NCI-H446 (cell line): ENCODE measurements at places on chromosomes 4 and X.

DNA sequence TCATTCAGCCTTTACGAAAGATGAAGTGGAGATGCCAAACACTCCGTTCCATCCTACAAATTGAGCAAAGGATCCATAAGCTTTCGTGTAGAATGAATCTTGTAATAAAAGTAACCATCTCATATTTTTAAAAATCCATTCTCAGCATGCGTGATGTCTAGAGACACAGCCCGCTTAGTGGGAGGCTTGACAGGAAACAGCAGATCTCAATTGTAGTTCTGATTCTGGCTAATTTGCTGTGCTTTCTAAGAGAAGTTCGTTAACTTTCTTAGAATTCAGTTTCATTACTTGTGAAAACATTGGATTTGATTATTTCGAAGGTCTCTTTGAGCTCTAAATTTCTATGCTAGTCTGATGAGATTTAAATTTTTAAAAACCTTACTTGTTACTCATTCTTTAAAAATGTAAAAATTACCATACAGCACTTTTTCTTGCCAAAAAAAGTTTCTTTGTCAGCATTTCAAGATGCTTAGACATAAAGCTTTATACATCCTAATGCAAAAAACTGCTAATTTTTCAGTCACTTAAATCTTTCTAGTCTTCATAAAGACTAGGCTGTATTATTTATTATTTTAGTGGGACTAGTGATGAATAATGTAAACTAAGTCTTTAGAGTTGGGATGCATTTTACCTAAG lies 66.9 kb upstream of the NEIL3 start:
- no peak for DNase-seq

DNA sequence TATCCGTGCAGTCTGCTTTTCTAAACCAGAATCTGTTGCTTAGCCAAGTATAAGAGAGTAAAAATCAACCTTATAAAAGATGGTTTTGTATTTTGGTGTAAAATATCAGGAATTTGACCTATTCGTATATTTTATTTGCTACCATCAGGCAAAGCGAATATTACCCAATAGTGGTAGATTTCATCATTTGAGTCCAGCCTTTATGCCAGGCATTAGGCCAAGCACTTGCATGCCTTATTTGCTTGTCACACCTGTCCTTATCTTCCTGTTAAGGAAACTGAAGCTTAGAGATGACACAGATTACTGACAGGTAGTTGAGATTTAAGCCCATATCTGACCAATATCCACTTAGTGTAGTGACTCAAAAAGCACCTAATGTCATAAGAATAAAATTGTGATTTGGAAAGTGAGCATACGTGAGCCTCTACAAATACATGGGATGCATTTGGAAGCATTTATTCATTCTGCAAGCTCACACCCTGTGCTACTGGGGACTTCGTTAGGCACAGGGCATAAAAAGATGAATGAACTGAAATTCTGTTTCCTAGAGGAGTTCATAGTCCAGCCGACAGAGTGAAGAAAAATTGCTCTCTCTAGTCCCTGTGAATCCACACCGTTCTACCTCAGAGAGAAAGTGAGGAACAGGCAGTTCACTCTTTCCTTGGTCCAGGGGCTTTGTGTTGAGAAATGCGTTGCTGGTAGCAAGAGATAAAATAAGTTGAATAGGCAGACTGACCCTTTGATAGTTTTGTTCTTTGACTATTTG lies 2.3 kb upstream of the RNF212 start:
- no peak for DNase-seq

DNA sequence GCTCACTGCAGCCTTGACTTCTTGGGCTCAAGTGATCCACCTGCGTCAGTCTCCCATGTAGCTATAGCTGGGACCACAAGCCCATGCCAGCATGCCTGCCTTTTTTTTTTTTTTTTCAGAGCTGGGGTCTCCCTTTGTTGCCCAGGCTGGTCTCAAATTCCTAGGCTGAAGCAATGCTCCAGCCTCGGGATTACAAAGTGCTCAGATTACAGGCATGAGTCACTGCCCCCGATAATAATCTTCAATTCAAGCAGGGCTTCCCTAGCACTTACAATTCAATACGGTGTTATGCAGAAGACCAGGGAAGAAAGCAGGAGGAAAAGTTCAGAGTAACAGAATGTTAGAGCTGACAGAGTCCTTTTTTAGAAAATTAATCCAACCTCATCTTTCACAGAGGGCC lies 26.1 kb downstream of the OTOP1 start:
- DNase-seq: no peak

GRCh38 chr4:95058991-95059390 lies 301.2 kb downstream of the BMPR1B start:
- DNase-seq: no peak

DNA sequence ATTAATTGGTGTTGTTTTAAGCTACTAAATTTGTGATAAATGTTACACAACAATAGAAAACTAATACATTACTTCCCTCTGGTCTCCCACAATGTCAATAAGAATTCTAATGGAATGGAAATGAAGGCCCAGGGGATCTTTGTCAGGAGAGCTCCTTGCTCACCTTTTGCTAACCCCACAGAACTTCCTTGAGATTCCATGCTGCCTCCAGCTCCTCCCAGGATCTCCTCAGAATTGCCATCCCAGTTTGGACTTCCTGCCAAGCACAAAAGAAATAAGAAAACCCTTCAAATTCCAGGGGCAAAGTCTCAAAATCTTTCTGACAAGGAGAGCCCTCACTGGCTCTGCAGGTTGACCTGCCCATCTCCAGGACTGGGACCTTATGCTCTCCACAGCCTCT lies 43.2 kb downstream of the ITIH6 start:
- DNase-seq: no peak

DNA sequence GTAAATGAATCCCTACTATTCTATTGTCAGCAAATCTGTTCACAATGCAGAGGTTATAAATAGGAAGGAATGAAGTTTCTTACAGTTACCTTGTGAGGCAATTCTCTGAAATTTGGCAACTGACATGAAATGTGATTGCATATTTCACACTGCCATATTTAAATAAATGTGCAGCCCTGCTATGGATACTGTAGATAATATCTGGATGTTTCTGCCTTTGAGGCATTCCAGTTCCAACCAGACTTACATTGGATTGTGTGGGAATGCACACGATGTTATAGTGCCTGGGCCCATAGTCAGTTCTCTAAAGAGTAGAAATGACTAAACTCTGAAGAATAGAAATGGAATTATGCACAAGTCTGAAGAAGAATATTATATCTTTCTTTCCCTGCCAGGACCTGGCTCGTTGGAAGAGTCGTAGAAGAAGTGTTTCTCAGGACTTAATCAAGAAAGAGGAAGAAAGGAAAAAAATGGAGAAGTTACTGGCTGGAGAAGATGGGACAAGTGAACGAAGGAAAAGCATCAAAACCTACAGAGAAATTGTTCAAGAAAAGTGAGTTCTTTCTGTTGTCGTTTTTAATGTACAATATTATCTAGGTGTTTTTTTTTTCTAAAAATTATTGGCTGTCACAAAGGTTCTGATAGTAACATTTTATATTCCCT lies 102.7 kb downstream of the PHOX2B start:
- no peak for DNase-seq

GRCh38 chr4:143421609-143422008 lies 84.9 kb downstream of the GAB1 start:
- no peak for DNase-seq

- DNase-seq: no peak
These were observed 96.0 kb upstream of the NUDT6 start for GRCh38 chr4:123018396-123018775.

DNA sequence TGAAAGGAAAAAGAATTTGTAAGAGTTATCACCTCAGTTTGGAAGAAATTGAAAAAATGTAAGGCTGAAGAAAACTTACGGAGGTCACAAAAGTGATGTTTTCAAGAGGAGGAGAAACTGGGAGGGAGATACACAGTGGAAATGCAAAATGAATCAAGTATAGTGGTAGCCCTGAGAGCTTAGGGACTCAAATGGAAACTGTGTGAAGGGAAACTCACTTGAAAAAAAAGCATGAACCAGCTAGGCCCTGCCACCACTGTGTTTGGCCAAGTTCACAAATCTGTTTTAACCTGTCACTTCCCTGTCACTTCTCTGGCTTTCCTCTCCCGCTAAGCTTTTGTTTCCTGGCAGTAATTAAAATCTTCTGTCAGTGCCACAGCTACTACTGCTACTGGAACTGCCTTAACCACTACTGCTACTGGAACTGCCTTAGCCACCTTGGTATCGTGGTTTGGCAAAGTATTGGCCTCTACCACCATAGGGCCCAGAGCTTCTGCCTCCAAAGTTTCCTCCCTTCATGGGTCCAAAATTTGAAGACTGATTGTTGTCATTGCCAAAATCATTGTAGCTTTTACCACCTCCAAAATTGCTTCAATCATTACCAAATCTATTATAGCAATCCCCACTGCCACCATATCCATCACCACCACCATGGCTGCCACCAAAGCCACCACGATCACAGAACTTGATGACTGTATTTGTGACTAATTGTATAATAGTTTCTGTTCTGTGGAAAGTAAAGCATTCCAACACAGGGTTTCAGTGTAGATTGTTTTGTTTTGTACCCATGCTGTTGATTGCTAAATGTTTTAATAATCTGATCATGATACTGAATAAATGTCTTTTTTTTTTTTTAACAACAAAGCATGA lies 41.5 kb downstream of the SMARCA5 start:
- no peak for DNase-seq

DNA sequence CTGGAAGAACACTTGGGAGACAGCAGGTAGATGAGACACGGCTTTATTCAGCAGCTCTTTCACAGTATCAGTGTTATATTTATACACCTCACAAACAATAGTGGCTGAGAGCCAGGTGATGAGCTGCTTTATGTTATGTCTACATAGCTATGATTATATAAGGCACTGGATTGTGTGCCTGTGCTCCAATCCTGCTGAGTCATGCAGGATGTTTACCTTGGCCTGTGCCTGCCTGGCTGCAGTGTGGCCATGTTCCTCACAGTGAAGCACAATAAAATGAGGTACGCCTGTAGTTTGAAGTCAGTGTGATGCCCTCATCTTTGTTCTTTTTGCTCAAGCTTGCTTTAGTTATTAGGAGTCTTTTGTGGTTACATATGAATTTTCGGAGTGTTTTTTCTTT lies 31.3 kb downstream of the CXCL13 start:
- no peak for DNase-seq

GRCh38 chr4:87025614-87026041 lies 90.8 kb downstream of the AFF1 start:
- no peak for DNase-seq

- no peak for DNase-seq
These were observed 599.0 kb downstream of the TRAM1L1 start for GRCh38 chr4:116486401-116486800.

DNA sequence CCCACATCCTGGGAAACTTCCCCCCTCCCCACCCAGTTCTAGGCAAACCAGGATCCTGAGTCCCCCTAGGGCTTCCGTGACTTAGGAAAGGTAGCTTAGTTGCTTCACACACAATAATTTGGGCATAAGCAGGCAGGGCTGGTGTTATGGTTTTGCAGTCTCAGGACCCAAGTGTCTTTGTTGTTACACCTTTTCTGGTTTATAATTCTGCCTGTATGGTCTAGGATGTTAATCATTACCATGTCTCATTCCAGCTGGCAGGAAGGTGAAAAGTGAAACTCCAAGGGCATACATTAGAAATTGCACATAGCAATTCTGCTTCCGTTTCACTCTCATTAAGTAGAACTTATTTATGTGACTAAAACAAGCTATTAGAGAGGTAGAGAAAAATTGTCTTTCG lies 16.8 kb downstream of the UGT8 start:
- no peak for DNase-seq

GRCh38 chr4:103156106-103156505 lies 42.0 kb downstream of the CENPE start:
- DNase-seq: no peak

- peak; percentile 66 for DNase-seq
These were observed 795 bp upstream of the SH3KBP1 start for GRCh38 chrX:19887911-19888879.

GRCh38 chrX:153533091-153533490 lies 15.6 kb downstream of the ATP2B3 start:
- no peak for DNase-seq

DNA sequence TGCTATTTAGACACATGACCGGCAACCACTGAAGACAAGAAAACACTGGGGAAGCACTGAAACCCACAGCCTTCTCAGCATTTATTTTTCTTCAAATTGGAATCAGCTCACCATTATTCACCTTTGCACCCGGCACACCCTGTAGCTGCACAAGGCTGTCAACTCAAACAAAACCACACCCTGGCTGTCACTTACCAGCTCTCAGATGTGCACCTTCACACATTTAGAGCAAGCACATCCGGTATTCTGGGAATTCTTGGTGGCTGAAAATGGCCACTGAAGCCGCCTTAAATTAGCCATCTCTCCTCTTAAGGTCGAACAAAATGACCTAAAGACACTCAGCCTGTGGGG lies 5.9 kb downstream of the ZFYVE28 start:
- DNase-seq: no peak

DNA sequence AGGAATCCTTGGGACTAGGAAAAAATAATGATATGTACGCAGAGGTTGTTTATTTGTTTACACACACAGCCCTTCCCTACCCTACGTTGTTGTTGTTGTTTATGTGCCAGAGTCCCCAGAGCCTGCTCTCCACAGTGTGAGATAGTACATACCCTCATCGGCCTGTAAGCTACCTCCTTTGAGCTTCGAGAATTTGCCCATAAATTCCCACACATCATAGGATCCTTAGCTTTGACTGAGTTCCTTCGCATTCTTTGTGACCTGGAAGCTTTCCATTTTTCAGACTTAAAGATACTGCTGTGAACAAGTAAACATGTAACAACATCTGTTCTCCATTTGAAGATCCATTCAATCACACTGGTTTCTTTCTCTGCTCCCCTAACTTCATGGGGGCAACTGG lies 114.5 kb downstream of the IRF2 start:
- DNase-seq: no peak

DNA sequence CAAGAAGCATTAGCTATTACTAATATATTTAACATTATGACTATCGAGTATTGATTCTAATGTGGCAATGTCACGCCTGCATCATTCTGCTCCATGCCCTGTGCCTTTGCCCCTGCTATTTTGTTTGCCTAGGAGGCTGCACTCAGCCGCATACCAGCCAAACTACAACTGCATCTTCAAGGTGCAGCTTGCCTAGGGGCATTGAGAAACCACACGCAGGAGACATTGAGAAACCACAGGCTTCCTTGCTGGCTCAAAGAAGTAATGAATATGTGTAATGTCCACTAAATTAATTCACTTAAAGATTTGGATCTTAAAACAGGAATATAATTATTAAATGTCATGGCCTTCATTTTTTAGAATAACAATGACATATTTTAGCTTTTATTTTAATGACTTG lies 683.6 kb upstream of the TENM3 start:
- no peak for DNase-seq

GRCh38 chr4:102823897-102824296 lies 3.5 kb downstream of the UBE2D3 start:
- DNase-seq: no peak

DNA sequence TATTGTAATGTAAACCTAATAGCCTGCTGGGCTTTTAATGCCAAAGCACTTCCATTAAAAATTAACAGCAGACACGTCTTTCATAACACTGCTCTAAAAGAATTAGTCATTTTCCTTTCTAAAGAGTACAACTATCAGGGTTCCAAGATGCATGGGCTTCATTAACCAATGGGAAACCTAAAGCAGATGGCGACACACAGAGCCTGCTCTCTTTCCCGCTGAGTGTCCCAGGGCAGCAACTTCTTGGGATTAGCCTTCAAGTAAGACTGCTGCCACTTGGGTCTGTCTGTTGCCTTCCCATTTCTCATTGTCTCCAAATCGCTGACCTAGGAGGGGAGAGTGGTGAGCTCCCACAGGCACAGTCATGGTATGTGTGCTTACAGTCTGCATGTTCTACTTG lies 14.0 kb upstream of the PHKA2 start:
- DNase-seq: no peak
